BE2C (cell line): ENCODE measurements at places on chromosomes 4 and X.

DNA sequence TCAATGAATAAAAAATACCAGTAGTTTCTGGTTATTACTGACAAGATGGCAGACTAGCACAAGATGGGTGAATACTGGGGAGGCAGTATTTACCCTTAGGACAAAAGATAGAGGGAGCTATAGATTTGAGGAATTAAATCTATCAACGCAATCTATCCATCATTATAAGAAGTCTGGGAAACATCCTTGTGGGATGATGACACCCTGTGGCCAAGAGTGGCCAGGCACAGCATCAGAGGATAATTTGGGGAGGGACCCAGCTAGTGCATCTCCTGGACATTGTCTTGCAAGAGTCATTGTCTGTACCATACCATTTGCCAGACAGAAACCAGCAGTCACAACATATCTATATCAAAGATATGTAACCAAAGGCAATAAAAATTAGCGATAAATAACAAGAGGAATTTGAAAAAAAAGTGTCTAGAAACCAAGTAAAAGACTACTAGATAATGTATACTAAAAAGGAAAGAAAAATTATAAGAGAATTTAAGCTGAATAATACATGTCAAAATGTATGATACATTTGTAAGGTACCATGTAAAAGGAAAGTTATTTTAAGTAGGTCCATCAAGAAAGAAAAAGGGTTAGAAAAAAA lies 22.9 kb downstream of the KCTD8 start:
- DNase-seq = peak; percentile 11

GRCh38 chr4:48227662-48228061 lies 42.0 kb downstream of the TEC start:
- no peak for DNase-seq

GRCh38 chr4:111650674-111651086 lies 494.6 kb upstream of the FAM241A start:
- DNase-seq = no peak

DNA sequence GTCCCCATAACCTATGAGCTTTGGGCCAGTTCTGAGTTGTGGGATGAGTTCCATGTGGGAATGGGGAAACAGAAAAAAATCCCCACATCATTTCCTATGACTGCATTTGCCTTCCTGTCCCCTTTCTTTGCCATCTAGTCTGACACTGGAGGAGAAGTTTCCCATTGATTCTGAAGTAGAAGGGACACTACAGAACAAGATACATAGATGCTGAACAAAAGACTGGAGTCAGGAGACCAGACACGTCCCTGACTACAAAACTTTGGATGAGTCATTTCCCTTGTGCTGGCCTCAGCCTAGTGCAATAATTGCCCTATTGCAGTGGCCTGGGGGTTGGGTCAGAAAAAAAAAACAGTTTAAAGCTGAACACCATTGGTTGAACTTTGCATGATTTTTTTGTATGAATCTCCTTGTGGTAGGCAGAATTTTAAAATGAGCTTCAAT lies 22.1 kb downstream of the BEX3 start:
- peak; percentile 14 for DNase-seq

DNA sequence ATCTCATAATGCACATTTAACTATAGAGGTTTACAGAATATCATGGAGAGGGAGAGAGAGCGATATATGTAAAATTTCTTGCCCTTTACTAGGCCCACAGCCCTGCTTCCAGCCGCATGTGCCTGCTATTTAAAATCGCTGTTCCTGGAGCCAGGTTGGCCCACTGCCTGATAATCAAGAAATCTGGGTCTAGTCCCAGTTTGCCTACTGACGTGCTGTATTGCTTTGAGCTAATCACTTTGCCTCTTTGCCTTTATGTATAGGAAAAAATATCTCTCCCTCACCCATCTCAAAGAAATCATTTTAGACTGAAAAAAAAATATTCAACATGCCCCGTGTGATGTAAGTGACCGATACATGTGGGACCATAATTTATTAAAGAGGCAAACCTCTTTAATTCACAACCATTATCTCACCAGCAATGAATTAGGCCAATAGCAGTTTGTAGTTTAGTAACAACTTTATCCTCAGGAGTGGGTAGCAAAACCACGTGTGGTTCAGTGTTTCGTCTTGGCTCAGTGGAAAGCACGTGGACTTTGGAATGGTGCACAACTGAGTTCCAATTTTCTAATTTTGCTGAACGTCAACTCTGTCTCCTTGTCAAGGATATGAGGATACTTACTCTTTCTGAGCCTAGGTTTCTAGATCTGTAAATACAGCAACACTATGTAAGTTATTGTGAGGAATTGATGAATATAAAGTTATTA lies 62.6 kb downstream of the GRXCR1 start:
- DNase-seq = peak; percentile 14

GRCh38 chrX:154729439-154729838 lies 21.4 kb downstream of the GAB3 start:
- no peak for DNase-seq

DNA sequence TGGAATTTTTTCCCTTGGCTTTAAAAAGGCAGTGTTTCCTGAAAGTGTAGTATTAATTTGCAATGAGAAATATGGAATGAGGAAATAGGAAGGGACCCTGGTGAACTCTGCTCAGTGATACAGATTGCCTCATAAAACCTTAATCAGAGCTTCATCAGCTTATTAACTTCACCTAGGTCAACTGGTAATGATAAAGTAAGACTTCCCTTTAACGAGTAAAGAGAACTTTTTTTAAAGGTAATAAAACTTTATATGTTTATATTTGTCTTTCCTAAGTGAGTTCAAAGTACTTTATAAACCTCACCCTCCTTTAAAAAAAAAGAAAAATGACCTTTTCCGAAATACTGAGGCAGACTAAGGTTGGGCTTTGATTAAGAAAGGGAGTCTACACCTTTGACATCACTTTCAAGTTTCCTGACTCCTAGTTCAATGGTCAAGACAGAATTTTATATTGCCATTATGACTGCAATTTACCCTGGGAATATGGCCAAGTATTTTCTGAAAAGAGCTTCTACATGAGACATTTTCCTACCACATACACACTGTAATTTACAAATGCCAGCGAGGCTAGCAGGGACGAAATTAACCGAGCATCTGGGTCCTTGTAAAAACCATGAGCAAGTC lies 706.3 kb upstream of the TENM3 start:
- no peak for DNase-seq

DNA sequence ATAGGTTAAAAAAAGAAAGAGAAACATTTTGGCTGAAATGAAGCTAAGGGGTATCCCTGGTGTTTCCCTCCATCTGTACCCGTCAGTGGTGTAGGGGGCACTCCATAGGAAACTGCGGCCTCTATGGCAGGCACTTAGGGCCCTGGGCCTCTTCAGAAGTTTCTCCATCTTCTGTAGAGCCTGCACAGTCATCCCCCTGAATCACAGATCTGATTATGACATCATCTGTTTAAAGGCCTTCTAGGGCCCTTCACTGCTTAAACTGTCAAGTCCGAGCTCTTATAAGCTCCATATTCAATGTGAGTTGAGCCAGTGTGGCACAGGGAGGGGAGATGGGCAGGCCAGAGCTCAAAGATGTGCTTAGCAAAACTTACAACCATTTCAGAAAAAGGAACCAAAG lies 241.3 kb downstream of the NR3C2 start:
- no peak for DNase-seq

DNA sequence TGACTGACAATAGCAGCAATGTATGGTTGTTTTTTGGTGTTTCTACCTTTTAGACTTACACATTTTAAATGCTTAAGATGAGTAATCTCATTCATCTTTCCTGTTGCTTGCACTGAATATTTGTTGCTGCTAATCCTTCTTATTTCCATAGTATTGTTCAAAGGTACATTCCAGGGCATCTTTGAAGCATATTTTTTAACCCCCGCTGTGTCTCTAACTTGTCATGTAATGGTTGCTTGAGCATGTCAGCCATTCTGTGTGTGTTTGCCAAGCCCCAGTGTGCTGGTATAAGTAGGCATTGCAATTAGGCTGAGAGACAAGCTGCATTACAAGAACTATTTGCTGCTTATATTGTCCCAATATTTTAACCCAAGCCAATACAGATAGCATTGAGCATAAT lies 87.9 kb downstream of the IL1RAPL1 start:
- no peak for DNase-seq

DNA sequence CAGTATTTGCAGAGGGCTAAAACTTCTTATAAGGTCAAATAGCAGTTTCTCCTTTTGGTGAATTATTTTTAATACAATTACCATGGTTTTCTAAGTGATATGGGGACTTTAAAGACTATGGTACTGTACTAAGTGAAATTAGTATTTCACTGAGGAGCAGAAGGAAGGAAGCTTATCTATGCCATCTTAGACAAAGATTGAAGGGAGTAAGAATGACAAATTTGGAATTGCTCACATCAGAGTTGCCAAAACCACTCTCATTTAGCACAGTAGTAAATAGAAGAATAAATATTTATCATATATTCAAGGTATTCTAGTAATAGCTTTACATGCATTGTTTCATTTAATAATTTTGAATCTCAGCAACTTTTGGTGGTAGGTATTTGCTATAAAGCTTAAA lies 30.4 kb downstream of the SULT1B1 start:
- no peak for DNase-seq

DNA sequence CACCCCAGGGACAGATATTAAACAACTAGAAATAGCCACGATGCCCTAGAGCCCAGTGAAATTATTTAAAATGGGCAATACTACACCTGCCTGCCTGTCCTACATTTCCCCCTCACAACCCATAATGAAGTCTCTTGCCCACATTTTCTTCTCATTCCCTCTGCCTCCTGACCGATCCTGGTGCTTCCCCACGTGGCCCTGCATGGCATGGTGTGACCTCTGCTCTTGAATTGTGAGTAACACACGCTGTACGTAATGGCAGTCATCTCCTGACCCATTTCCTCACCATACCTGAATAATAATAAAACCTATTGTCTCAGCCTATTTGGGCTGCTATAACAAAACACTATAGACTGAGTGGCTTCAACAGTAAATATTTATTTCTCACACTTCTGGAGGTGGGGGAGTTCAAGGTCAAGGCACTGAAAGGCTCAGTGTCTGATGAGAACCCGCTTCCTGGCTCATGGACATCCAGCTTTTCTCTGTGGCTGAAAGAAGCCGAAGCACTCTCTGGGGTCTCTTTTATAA lies 77.0 kb upstream of the ENPP6 start:
- DNase-seq = no peak

DNA sequence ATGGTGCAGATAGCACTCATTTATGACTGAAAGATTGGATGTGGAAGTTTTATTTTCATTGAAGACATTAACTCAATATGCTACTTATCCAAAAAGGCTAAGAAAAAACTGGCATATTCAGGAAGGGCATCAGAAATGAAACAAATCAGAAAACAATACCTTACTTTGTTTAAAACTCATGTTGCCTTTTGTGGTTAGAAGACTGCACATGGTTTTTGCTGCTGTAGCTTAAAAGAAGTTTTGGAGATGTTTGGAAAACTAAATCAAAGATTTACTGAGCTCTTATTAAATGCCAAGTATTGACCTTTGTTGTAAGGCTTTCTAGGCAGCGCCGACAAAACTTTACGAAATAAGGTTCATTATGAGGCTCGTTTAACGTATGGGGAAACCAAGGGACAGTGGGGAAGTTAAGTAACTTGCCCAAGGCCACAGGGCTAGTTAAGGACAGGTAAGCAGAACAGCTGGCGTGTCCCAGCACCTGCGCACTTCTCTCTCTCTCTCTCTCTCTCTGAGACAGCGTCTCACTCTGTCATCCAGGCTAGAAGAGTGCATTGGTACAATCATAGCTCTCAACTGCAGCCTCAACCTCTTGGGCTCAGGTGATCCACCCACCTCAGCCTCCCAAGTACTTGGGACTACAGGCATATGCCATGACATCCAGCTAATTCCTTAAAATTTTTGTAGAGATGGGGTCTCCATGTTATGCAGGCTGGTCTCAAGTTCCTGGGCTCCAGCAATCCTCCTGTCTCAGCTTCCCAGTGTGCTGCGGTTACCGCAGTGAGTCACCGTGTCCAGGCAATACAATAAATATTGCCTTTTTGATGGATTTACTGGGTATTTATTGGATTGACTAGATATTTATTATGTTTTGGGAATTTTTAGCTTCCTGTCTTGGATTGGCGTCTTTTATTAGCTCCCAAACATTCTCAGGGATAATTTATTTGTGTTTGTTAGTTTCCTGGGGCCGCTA lies 16.1 kb downstream of the LRP2BP start:
- DNase-seq = no peak

DNA sequence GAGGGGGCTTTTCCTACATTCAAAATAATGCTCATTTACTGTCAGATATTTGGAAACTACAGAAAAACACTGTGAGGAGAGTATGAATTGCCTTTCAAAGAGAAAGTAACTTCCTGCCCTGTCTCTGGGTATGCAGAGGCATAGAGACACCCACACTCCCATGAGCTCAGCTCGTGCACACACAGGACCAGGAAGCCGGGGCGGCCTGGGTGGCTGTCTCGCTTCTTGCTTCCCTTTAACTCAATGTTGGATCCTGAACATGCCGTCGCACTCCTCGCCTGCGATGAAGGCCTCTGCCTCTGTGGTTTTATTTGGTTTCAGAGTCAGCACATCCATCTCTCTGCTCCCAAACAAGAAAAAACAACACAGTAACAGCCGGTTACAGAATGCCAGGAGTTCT lies 40.1 kb upstream of the GPR78 start:
- no peak for DNase-seq

DNA sequence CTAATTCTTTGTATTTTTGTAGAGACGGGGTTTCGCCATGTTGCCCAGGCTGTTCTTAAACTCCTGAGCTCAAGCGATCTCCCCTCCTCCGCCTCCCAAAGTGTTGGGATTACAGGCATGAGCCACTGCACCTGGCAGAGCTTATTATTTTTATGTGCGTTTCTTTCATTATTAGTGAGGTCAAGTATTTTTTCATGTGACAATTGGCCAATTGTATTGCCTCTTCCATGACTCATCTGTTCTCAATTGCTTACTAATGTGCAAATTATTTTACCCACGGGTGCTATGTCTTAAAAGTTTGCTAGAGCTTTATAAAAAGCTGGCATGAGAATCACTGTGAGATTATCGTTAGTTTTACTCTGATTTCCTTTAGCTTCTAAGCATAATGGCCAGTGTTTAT lies 13.0 kb upstream of the ARX start:
- DNase-seq = no peak

GRCh38 chr4:100008048-100008447 lies 58.0 kb upstream of the H2AZ1 start:
- no peak for DNase-seq

DNA sequence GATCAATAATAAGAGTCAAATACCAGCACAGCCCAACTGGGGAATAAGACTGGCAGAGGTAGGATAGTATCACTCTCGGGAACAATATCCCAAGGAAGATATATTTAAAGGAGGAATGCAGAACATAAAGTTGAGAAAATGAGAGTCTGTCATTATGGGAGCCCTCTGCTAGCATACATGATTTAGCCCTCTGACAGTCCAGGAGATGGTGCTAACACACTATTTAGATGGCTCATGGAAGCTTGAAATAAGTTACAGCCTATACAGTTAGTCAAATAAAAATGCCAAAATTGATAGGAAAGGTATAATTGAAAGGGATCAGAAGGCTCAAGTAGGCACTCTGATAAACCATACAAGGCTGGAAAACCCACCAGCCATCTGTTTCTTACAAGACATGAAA lies 201.0 kb upstream of the NEIL3 start:
- no peak for DNase-seq

- DNase-seq = no peak
Measured at GRCh38 chr4:163948920-163949455, 454.5 kb downstream of the TMA16 start.
